Colonic mucosa (tissue), 4 donors: ENCODE measurements at places on chromosomes 7 and 10. TPM values are rescaled to one million over a fixed set of nuclear protein-coding genes. Genes with fewer than 3 reads are reported as not detected.
A peak's percentile ranks its signal among the peaks of the same experiment; 100 is the strongest.

DNA sequence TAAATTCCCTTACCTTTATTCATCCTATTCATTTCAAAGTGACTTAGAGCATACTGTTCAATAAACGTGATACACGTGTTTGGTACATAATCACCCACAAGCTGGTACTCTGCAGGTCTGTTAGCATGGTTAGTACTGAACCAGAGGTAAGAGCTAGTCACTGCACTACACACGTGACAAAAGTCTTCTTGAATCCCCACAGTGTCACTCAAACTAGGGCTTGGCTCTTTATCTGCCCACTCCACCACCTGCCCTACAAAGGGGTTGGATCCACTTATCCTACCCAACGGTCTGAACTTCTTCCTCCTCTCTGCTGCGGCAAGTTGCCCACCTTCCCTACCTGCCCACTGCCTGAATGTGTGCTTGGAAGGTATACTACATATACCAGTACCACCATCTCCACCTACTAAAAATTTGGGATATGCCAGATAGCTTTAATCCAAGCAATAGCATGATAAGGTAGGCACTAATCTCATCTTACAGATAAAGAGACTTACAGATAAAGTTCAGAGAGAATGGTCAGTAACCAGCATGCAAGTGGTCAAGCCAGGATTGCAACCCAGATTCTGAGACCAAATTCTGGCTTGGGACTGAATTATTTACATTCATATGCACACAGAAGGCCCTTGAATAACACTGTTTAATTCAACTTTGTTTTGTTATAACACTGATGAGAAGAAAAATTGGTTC is 92.2 kb downstream of the SGMS1 start:
- no peak overlapping the region for H3K27ac ChIP-seq
- H3K36me3 ChIP-seq: no peaks in the 10 kb centered on the region
- no peak overlapping the region for H3K4me3 ChIP-seq
- no peak for DNase-seq
- no peaks in the 10 kb centered on the region for H3K27me3 ChIP-seq

PSTK gene
- 1.7 TPM for total RNA-seq

ADARB2 gene
- 0.19 TPM for total RNA-seq

GRCh38 chr7:113141803-113142202 is 23.4 kb upstream of the SMIM30 start:
- H3K27me3 ChIP-seq: no peaks in the 10 kb centered on the region
- H3K4me3 ChIP-seq: no peak overlapping the region
- no peaks in the 10 kb centered on the region for H3K36me3 ChIP-seq
- DNase-seq: no peak
- H3K4me1 ChIP-seq: no peaks in the 10 kb centered on the region
- H3K27ac ChIP-seq: no peak overlapping the region

DNA sequence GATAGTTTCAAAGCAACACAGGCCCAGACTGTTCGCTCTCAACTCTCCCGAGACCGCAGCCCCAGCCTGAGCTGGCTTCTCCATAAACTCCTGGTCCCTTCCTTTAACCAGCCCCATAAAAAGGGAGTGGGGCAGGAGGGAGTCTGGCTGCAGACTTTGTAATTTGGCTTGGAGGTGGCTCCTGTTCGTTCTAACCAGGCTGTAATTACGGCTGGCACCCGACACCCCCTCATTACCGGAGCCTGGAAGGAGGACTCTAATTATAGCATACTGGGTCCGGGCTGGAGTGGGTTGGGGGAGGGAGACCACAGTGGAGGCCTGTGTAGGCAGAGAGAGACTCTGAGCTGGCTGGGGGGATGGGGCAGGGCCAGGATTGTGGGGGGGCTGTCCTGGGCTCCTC is 49.7 kb downstream of the UNC5B start:
- H3K4me3 ChIP-seq: no peak overlapping the region
- peaks cover 16% of the 10 kb centered on the region for H3K4me1 ChIP-seq
- H3K36me3 ChIP-seq: no peaks in the 10 kb centered on the region
- DNase-seq: no peak
- H3K27ac ChIP-seq: peak overlapping the region; percentile 40

MSMB gene
- total RNA-seq: not detected

DNA sequence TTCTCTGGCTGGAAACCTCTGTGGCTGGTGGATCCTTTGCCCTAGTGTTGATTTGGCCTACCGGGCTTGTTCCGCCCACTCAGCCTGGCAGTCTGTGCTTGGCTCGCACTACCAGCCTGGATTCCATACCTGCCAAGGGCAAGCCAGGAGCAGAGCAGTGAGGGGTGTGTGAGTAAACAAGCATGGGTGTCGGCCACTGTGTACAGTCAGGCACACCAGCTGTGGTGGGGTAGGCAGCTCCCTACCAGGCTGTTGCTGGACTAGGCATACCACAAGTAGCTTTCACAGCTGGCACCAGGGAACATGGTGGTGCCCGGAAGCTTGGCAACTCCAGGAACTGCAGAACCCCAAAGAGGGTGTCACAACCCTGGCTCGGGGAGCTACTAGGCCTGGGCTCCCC is 942.9 kb upstream of the LRRN3 start:
- no peak overlapping the region for H3K4me3 ChIP-seq
- DNase-seq: no peak
- no peaks in the 10 kb centered on the region for H3K36me3 ChIP-seq
- no peak overlapping the region for H3K27ac ChIP-seq
- no peaks in the 10 kb centered on the region for H3K4me1 ChIP-seq

DNA sequence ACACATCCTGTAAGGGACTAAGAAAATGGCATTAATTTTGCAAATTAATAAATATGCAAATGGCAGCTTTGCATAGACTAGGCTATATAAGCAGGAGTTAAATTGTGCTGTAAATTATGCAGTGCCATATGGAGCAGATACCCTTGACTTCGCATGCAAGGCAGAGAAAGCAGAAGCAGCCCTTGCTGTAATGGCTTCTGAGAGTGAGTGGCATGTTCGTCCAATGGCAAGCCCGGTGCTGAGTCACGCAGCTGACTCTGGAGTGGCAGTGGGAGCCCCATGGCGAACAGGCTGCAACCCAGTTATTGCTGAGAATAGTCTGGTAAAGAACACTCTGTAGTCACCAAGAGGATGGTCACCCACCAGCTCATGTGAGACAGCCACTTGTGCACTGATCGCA is 1186.5 kb downstream of the TYW1 start:
- no peak for DNase-seq
- H3K4me1 ChIP-seq: no peaks in the 10 kb centered on the region
- H3K27me3 ChIP-seq: no peaks in the 10 kb centered on the region

GRCh38 chr7:151592868-151593486 is 73.3 kb upstream of the RHEB start:
- no peak for DNase-seq
- H3K36me3 ChIP-seq: no peaks in the 10 kb centered on the region
- H3K4me1 ChIP-seq: no peaks in the 10 kb centered on the region
- H3K27ac ChIP-seq: no peak overlapping the region
- no peaks in the 10 kb centered on the region for H3K27me3 ChIP-seq

DNA sequence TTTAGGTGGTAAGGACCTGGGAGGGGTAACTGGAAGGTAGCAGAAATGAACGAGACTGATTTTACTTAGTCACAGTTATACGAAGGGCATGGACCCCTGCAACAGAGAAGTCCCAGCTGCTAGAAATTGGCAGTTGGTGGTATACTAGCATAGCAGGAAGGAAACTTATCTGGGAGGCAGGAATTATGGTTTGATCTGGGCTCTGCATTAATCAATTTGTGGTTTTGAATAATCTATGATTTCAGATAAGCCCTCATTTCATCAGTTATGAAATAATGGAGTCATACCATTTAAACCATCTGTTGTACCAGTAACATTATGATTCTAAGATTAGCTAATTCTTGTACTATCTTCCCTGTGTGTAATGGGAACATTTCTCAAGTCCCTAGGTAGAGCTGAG is 54.0 kb upstream of the TMEM229A start:
- H3K27ac ChIP-seq: no peak overlapping the region
- H3K27me3 ChIP-seq: no peaks in the 10 kb centered on the region
- no peaks in the 10 kb centered on the region for H3K4me1 ChIP-seq
- H3K4me3 ChIP-seq: no peak overlapping the region
- DNase-seq: no peak

DNA sequence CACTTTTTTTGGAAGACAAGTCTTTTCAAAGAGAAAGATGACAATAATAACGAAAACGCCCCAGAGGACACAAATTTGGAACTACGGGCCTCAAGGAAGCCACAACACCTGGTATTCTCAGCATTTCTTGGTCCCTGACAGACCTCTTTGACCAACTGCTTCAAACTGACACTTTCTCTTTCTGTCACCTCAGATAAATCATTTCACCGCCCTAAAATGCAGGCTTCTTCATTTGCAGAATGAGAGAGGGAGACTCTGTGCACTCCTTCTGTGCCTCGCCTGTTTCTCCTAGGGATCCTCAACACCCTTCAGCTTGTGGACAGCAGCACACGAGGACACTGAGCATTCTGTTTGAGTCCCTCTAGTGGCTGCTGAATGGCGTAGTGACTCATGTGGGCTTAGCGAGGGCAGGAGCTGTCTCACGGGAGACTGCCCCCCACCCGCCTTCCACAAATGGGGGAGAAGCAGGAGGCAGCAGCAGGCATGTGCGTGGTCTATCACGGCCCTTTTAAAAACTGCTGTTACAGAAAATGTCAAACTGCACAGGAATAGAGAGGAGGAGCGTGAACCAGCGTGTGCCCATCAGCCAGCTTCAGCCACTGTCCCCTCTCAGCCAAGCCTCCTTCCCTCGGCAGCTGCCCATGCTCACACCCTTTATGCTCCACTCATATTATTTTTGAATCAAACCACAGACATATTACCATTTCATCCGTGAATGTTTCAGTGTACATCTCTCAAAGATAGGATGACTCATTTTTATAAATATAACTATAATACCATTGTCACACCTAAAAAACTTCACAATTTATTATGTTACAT is 41.4 kb downstream of the GSDME start:
- no peak for DNase-seq
- no peaks in the 10 kb centered on the region for H3K36me3 ChIP-seq
- no peaks in the 10 kb centered on the region for H3K27me3 ChIP-seq

PLXNA4 gene
- 0.77 TPM for total RNA-seq

FAM237B gene
- total RNA-seq: not detected

GRCh38 chr10:126223512-126224067 is 164.7 kb downstream of the ADAM12 start:
- no peaks in the 10 kb centered on the region for H3K36me3 ChIP-seq
- H3K4me1 ChIP-seq: no peaks in the 10 kb centered on the region
- no peak overlapping the region for H3K27ac ChIP-seq
- DNase-seq: no peak

DNA sequence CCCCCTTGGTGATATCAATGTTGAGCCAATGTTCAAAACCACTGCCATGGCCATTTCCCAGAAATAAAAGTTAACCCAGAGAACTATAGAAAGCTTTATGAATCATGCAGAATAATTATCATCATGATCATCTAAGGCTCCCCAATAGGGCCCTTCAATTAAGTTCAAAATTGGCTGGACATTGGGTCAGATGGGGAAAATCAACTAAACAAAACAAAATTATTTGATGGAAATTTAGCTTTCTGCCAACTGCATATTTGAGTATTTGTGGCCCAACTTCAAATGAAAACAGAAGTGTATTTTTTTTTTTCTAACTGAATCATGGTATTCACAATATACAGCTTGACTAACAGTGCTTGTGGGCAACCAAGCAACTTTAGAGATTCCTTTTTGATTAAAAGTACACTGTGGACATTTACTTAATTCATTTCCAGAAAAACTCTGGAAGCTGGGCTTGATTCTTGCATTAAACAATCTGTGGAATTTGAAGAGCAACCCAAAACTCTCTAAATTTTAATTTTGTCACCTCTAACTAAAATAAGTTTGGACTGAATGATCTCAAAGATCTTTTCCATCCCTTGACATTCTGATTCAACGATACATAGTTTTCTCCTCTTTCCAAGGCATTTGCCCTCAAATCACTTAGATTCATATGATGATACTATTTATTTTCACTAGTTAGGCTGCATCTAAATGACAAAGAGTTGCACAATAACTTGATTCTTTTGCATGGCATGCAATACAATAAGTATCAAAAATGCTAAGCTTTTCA is 203.2 kb downstream of the AHR start:
- H3K4me3 ChIP-seq: no peak overlapping the region
- DNase-seq: no peak
- H3K4me1 ChIP-seq: no peaks in the 10 kb centered on the region
- H3K27me3 ChIP-seq: no peaks in the 10 kb centered on the region
- no peaks in the 10 kb centered on the region for H3K36me3 ChIP-seq

RELN gene
- total RNA-seq: 1.4 TPM

GRCh38 chr7:74617180-74617744 is 40.3 kb upstream of the GTF2I start:
- no peaks in the 10 kb centered on the region for H3K27me3 ChIP-seq
- H3K36me3 ChIP-seq: no peaks in the 10 kb centered on the region
- no peak overlapping the region for H3K4me3 ChIP-seq
- no peak for DNase-seq

GRCh38 chr10:90642136-90642535 is 215.7 kb downstream of the HTR7 start:
- H3K27ac ChIP-seq: no peak overlapping the region
- H3K4me3 ChIP-seq: no peak overlapping the region
- no peaks in the 10 kb centered on the region for H3K4me1 ChIP-seq
- DNase-seq: no peak
- no peaks in the 10 kb centered on the region for H3K27me3 ChIP-seq
- H3K36me3 ChIP-seq: no peaks in the 10 kb centered on the region

DNA sequence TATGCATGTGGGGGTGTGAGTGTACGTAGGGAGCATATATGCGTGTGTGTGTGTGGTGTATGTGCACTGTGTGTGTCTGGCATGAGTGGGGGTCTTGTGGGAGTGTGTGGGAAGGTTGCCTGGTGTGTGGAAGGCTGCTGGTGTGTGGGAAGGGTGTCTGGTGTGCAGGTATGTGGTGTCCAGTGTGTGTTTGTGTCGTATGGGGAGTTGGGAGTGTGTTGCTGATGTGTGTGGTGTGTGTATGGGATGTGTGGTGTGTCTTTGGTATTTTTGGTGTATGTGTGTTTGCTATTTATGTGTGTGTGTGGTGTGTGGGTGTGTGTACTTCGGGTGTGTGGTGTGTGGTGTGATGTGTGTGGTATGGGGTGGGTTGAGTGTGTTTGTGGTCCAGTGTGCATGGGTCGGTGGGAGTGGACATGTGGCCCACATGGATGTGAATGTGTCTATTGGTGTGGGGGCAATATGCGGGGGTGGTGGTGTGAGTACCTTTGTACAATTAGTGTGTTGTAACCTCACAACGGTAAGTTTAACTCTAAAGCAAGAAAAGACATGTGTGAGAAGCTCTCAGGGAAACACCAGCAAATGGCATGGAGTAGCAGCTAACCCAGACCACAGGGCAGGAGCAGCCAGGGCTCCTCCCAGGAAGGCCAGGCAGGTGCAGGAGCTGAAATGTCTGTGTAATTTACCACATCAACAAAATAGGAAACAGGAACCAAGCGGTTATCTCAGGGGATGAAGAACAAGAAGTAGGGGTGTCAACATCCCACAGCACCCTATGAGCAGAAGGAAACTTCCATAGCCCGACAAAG is 11.9 kb downstream of the ANTXRL start:
- no peaks in the 10 kb centered on the region for H3K36me3 ChIP-seq
- no peaks in the 10 kb centered on the region for H3K4me1 ChIP-seq
- DNase-seq: no peak
- H3K27ac ChIP-seq: no peak overlapping the region
- no peak overlapping the region for H3K4me3 ChIP-seq
- no peaks in the 10 kb centered on the region for H3K27me3 ChIP-seq

EMX2 gene
- not detected for total RNA-seq

- no peak overlapping the region for H3K4me3 ChIP-seq
- H3K36me3 ChIP-seq: no peaks in the 10 kb centered on the region
- DNase-seq: no peak
- H3K4me1 ChIP-seq: no peaks in the 10 kb centered on the region
- H3K27me3 ChIP-seq: no peaks in the 10 kb centered on the region
Observed at GRCh38 chr7:157479326-157479725, 142.5 kb downstream of the DNAJB6 start.

PRPF18 gene
- 20.4 TPM for total RNA-seq

- no peaks in the 10 kb centered on the region for H3K36me3 ChIP-seq
- no peak overlapping the region for H3K27ac ChIP-seq
- H3K4me1 ChIP-seq: no peaks in the 10 kb centered on the region
- no peak overlapping the region for H3K4me3 ChIP-seq
Observed at GRCh38 chr10:76868098-76868977, 769.3 kb downstream of the KCNMA1 start.
